OCI-M1 (cell line): ENCODE measurements at places on chromosomes 11 and 22.

DNA sequence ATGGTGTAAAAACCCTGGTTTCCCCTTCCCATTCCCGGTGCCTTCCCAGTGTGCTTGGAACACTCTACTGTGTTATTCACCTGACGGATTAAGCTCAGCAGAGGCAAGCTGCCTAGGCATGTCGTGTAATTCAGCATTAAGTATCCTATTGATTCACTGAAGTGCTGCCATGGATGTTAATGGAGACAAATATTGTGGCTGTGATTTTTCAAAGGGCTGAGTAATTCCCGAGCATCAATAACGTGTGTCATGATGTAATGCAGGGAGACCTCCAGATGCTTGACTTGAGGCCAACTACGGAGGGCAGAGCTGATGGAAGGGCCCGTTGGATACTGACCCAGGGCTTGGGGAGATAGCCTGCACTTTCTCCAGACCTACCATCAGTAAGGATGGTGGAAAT lies 269.0 kb downstream of the ST3GAL4 start:
- no peak for DNase-seq

GRCh38 chr11:13303668-13304649 lies 26.4 kb downstream of the BMAL1 start:
- DNase-seq, result peak; percentile 74

GRCh38 chr22:30728826-30729225 lies 34.2 kb downstream of the OSBP2 start:
- peak; percentile 57 for DNase-seq

- DNase-seq, result peak; percentile 33
Observed at GRCh38 chr11:102599642-102600261, 25.4 kb downstream of the MMP20 start.

- no peak for DNase-seq
Observed at GRCh38 chr11:108592591-108593213, 866 bp downstream of the EXPH5 start.

GRCh38 chr11:73397468-73398131 lies 21.4 kb downstream of the RELT start:
- DNase-seq, result no peak

- DNase-seq, result peak; percentile 88
Observed at GRCh38 chr22:19942157-19943081, 801 bp upstream of the TXNRD2 start.

DNA sequence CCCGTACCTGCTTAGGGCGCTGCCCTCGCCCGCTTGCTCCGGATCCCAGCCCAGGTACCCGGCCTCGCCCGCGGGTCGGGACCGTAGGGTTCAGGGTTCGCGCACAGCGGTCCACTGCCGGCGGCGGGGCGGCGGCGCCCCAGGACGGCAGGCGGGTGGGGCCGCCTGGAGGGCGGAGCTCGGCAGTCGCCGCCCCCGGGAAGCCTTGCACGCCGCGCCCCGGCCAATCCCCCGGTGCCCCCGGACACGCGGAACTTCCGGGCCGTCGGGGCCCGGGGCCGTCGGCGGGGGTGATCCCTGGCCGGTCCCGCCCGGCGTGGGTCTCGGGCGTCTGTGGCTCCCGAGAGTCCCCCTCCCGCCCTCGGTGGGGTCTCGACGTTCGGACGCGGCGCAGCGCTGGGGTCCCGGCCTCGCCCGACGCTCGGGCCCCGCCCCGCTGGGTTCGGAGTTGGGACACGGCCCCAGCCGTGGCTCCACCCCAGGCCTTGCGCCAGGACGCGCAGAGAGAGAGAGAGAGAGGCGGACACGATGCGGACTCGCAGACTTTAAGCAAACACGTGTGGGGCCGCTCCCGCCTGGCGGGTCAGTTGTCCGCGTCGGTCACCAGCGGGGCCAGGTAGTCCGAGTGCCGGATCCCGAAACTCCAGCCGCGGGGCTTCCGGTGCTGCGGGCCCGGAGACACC lies at the start of gene TYMP:
TSS of gene TYMP (minus strand) at position 116 of the 683 bp plus-strand sequence. CDS start 303 bp downstream, outside the sequence.
- peak; percentile 70 for DNase-seq

DNA sequence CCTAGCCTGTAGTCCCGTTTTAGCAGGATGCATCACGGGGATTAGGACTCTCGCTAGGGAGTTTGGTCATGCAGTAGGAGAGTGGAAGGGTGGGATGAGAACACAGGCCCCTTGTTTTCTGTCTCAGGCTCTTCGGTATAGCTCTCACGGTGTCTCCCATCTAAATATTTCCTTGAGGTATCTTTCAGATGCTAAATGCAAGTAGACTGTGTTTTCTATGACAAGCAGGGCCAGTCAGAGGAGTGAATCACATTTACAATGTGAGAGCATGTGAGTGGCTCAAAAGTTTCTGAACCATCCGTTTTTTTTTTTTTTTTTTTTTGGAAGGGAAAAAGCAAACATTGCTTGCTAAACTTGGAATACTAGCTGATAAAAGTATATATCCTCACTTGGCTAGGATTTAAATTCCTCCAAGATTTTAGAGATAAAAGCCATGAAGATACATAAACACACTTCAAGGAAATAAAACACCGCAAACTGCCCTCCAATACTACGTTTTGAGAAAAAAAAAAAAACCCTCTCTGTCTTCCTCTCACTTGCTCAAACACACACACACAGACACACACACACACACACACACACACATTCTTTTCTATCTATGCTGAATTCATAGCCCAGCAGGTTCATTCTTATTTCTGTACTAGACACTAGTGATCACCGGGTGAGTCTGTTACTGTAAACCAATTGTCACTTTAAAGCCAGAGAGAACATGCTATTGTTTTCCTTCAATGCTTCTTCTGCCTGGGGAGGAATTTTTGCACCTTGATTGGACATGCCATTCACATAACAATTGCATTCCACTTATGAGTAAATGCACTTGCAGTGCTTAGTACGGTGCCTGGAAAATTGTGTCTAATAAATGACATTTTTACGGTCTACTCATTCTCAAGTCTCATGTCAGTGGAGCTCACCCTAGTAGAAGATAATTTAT lies 224.6 kb upstream of the CCDC90B start:
- DNase-seq, result no peak

GRCh38 chr11:110797453-110797852 lies 85.2 kb upstream of the ARHGAP20 start:
- peak; percentile 88 for DNase-seq

- DNase-seq, result no peak
Observed at GRCh38 chr11:9606809-9607510, 33.5 kb downstream of the WEE1 start.

- no peak for DNase-seq
Observed at GRCh38 chr11:103338621-103339484, 229.6 kb downstream of the DYNC2H1 start.

DNA sequence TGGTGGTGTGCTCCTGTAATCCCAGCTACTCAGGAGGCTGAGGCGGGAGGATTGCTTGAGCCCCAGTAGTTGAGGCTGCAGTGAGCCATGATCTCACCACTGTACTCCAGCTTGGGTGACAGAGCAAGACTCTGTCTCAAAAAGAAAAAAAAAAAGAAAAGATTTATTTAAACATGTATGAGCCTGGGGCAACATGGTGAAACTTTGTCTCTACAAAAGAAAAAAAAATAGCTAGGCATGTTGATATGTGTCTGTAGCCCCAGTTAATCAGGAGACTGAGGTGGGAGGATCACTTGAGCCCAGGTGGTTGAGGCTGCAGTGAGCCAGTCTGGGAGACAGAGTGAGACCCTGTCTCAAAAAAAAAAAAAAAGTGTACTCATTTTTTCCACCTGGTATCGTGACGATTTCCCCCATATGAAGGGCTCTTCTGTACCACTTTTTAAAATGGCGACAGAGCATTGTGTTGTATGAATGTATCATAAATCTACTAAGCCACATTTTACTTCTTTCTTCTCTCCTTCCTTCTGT lies 16.4 kb upstream of the KCTD14 start:
- no peak for DNase-seq

DNA sequence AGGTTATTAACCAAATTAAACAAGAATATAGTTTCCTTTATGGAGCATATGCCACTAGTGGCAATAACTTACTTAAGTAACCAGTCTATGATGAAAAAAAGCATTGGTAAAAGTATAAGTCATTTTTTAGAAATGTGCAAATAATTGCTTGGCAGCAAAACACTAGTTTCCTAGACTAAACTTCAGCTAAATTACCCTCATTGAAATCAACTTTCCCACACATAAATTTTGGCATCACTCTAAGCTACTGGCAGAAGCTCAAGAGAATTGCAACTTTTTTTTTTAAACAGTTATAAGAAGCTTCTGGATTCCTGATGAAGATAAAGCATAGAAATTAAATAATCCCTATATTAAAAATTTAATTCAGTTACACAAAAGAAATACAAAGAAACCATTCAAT lies 12.5 kb downstream of the CCDC34 start:
- no peak for DNase-seq

DNA sequence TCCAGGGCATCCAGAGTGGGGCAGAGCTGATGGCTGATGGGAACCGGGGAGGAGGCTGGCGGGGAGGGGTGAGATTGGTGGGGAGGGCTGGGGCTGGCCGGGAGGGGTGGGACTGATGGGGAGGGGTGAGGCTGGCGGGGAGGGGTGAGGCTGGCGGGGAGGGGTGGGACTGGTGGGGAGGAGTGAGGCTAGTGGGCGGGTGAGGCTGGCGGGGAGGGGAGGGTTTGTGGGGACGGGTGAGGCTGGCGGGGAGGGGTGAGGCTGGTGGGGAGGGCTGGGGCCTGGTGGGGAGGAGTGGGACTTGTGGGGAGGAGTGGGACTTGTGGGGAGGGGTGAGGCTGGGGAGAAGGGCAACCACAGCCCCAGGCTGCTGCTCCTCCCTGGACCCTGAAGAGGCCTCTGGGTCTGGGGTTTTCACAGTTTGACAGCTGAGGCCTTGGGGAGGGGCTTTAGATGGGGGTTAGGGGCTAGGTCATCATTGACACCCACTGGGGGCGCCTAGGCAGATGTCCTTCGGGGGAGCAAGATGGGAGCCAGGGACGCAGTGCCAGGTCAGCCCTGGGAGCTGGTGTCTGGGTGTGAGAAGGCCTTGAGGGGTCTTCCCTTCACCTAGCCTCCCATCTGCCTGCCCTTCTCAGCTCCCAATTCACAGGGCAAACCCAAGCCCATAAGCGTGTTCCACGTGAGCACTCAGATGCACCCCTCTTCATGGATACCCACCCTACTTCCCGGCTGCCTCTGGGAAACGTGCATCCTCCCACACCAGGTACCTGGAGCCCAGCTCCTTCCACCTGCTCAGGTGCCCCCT lies 26.7 kb downstream of the PARVG start:
- DNase-seq, result no peak

DNA sequence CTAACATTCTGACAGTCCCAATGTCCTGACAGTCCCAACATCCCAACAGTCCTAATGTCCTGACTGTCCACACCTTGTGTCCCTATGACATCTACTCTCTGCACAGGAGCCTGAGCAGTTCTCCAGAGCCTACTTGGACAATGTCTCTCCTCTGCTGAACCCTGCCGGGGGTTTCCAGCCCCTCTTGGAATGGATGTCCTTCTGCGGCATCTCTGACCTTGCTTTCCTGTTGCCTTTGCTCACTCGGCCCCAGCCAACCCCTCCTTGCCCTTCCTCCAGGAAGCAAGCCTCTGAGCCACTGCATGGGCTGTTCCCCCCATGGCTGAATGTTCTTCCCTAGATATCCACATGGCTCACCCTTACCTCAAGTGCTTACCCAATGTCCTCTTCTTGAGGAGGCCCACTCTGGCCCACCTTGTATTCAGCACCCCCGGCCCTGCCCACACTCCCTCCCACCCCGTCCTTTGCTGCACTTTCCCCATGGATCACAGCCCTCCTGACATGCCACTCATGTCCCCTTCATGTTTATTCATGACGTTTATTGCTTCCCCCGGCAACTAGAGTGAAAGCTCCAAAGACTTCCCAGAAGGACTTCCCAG lies 59.5 kb downstream of the DHCR7 start:
- DNase-seq, result no peak

GRCh38 chr22:46596819-46597218 lies 23.4 kb upstream of the GRAMD4 start:
- no peak for DNase-seq

DNA sequence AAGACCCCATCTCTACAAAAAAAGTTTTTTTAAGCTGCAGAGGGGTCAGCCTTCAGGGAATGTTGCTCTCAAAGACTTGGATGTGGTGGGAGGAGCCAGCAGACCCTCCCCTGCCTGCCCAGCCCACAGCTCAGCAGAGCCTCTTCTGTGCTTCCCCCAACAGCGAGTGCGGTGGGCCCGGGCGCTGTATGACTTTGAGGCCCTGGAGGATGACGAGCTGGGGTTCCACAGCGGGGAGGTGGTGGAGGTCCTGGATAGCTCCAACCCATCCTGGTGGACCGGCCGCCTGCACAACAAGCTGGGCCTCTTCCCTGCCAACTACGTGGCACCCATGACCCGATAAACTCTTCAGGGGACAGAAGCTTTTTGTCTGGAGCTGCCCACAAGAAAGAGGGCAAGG lies 10.5 kb downstream of the TMA7B start:
- DNase-seq, result no peak

GRCh38 chr11:12242966-12243365 lies 132.6 kb downstream of the MICAL2 start:
- peak; percentile 5 for DNase-seq

DNA sequence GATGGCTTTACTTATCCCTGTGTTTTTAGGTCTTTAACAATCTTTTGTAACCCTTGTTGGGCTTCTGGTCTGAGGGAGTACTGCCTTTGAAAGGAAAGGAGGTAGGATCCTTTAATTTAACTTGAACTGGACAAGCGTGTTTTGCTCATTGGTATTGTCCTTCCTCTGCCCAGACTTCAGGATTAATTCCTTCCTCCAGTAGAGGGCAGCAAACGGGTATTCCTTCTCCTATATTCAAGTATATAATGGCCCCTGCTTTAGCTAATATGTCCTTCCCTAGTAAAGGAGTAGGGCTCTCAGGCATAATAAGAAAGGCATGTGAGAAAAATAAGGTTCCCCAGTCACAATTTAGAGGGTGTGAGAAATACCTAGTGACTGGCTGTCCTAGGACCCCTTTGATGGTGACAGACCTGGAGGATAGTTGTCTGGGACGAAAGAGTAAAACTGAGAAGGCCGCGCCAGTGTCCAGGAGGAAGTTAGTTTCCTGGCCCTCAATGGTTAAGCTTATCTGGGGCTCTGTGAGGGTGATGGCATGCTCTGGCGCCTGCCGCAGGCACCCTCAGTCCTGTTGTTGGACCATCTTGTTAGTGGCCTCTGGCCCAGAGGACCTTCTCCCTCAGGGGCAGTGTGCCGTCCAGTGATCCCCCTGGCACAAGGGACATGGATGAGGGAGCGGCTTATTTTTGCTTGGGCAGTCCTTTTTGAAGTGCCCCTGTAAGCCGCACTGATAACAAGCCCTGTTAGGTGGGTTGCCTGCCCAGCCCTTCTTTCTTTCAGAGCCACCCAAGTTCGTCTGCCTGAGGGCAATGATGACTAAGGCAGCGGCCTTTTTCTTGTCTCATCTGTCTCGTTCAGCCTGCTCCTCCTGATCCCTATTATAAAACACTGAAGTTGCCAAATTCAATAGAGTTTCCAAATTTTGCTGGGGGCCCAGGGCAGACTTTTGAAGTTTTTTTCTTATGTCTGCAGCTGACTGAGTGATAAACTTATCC lies 51.8 kb downstream of the C11orf71 start:
- peak; percentile 92 for DNase-seq

- no peak for DNase-seq
Observed at GRCh38 chr11:71311176-71311925, 59.0 kb upstream of the SHANK2 start.
